GM23248 (cell line): ENCODE measurements at places on chromosomes 7 and 10. TPM values are rescaled to one million over a fixed set of nuclear protein-coding genes. Genes with fewer than 3 reads are reported as not detected.

GRCh38 chr7:36188266-36188665 lies 35.2 kb downstream of the EEPD1 start:
- no peak for DNase-seq

GRCh38 chr10:48568546-48568945 lies 36.3 kb downstream of the ARHGAP22 start:
- no peak for DNase-seq

DNA sequence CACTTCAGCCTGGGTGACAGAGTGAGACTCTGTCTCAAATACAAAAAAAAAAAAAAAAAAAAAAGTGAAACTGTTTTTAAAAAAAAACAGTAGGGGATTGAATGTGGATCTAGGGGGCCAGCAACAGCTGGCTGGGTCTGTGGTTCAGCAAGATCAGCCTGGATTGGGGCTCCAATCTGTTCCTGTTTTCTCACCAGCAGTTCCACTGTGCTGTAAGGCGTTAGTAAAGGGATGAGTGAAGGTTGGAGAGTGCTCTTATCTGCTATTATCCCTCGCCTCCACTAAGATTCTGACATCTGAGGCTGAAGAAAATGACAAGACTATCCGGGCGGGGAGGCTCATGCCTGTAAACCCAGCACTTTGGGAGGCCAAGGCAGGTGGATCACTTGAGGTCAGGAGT lies 41.6 kb upstream of the GTF2IRD1 start:
- no peak for DNase-seq

GRCh38 chr10:93580828-93581227 lies 14.4 kb downstream of the FFAR4 start:
- peak; percentile 17 for DNase-seq

DNA sequence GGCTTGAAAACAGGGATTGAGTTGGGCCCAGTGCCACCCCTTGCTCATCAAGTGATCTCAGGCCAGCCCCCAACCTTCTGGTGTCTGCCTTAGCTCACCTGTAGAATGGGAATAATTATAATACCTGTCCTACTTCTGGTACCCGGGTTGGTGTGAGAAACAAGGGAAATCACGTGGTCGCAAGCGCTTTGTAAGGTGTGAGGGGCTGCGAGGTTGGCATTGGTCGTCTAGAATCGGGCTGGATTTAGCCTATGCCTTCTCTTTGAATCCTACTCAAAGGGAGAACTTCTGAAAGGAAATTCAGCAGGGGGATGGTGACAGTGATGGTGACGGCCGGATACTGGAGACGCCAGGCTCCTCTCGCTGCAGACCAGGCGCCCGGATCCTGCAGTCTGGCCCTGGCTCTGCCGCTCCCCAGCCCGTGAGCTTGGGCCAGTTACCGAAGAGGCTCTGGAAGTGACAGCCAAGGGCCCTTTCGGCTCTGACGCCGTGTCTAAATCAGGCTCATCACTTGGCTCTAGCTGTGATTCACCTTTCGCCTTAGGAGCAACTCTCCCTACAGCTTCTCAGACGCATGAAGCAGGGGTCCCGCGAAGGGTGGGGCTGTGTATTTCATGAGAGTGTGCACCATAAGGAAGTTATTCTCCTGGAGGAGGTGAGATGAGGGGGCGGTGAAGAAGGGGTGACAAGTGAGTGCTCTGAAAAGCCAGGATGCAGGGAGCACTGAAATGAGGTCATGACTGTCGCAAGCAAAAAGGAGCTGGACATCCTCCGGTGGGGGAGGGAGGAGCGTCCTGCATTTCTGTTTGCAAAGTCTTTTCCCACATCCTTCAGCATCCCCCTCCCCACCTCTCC lies 4.0 kb upstream of the CREB5 start:
- DNase-seq: peak; percentile 87

- DNase-seq: peak; percentile 76
These were observed 31.1 kb downstream of the PCGF5 start for GRCh38 chr10:91251430-91252056.

DNA sequence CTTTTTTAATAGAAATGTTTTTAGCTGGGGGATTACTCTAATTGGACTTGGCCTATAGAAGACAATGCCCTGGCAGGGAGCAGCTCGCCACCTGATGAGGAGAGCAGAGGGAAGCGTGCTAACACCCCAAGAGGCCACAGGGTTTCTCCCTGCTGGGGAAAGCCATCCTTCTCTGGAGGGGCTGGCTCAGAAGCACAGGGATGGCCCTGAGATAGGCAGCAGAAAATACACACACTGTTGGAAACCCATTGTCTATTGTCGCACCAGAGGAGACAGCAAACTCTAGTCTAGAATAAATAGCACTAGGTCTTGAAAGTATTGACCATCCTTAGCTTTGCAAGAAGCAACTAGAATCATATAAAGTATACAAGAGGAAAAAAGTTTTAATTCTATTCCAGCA lies 5.4 kb downstream of the COBL start:
- no peak for DNase-seq

GRCh38 chr7:8702807-8703206 lies 269.4 kb downstream of the NXPH1 start:
- no peak for DNase-seq

DNA sequence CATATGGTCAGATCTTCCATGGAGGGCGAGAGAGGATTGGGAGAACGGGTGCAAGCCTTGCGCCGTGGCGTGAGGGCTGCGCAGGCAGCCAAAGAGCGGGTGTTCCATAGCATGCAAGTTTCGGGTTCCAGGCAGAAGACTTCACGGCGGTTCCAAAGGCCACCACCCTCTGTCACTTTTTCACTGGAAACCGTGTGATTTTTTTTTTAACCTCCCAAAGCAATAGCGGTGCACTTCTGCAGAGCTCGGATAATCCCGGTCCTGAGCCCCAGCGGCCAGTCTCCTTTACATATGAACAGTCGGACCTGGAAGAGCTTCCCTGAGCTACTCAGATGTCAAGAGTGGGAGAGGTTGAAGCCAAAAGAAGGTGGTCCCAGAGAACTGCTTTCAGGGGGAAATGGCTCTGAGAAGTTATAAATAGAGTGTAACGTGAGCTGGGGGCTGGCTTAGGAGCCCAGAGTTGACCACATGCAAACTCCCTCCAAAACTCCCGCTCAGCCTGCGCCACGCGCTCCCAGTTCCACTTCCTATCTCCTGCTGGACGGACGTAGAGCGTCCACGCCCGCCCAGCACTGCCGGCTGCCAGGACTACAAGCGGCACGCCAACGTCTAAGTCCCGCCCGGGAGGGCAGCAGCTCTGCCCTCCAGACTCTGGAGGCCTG lies at the start of gene MEOX2:
TSS of gene MEOX2 (minus strand) at position 389 of the 662 bp plus-strand sequence. CDS start at position 108, 281 bp downstream.
- peak; percentile 66 for DNase-seq

GRCh38 chr10:79405221-79405994 lies 40.0 kb downstream of the ZCCHC24 start:
- DNase-seq: no peak

- DNase-seq: no peak
These were observed 65.4 kb downstream of the PAX2 start for GRCh38 chr10:100810835-100811116.

GRCh38 chr7:19709249-19709578 lies 377 bp upstream of the POLR1F start:
- DNase-seq: no peak

DNA sequence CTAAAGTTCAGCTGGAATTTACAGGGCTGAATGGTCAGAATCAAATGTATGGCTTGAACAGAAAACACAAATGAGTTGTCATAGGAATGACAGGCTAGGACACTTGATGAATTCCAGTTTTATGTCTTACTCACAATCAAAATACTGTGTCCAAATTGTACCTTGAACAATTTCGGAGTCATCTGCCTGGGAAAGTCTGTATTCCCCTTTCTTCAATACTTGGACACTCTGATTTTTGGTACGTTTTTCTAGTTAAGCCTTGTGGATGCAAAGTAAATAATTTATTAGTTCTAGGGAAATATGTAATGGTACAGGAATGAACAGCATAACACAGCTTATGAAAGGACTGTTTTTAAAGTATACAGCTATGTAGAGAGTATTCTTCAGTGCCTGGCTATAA lies 100.4 kb downstream of the ITGB8 start:
- DNase-seq: no peak

- no peak for DNase-seq
These were observed 26.3 kb downstream of the CFAP70 start for GRCh38 chr10:73332379-73332778.

GRCh38 chr10:68301301-68301700 lies 30.6 kb upstream of the HNRNPH3 start:
- no peak for DNase-seq

- no peak for DNase-seq
These were observed 450.2 kb upstream of the GALNT17 start for GRCh38 chr7:70681469-70682350.

DNA sequence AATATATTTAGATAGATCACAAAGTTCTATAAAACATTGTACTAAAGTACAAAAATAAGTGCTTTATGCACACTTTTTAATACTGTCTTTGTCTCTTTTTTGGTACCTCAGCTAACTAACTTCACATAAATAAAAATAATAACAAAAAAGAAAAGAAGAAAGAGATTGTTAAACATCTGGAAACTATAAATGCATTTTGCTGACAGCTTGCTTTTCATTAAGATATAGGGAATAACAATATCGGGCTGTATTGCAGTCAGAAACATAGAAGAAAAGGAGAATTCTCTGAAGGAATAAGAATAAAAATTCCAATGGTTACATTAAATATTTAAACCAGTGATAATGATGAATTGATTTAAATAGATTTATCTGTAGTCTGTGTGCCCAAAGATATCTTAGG lies 59.9 kb downstream of the ASAH2B start:
- no peak for DNase-seq

GRCh38 chr7:1678571-1679325 lies 8.7 kb downstream of the ELFN1 start:
- DNase-seq: no peak

- peak; percentile 21 for DNase-seq
These were observed 55.7 kb upstream of the IL6 start for GRCh38 chr7:22671177-22671879.

DNA sequence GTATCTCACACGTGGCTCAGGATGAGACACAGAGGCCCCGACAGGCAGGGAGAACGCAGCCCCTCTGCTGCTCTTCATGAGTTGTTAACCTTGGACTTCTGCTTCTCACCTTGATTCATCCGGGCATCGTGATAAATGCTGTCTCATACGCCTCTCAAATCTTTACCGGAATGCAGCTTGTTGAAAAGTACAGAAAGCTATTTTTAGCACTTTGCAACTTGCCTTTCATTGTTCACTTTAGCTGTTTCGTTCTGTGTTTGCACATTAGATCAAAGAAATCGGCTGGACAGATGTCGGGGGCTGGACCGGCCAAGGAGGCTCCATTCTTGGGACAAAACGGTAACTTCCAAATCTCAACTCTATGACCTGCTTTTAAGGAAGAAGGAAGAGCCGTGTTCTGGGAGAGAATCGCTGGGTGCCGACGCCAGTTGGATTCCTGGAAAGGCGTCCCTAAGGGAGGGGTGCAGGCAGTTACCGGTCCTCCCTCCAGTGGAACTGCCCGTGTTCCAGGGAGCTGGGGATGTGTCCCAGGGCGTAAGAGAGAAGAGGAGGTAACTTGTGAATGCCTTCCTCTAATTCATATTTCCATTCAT lies 49.3 kb downstream of the PFKP start:
- DNase-seq: no peak

GRCh38 chr7:96596120-96596826 lies 113.4 kb downstream of the SEM1 start:
- peak; percentile 10 for DNase-seq

- peak; percentile 9 for DNase-seq
These were observed 496.9 kb upstream of the CELF2 start for GRCh38 chr10:10520491-10521385.

DNA sequence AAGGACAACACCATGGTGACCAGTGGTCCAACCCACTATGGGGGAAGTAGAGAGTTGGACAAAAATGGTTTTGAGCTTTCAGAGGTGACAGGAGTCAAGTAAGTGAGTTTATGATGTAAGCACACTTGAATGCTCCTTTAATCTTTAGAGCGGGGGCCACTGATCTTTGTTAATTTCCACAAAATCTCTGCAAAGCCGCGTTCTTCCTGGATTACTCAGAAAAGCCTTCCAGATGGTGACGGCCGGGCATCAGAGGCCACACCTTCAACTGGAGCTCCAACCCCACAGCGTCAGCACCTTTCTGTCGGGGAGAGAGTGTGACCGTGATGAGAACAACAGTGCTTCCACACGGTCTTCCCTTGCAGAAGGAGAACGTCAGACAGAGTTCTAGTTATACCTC lies 35.2 kb upstream of the KLF6 start:
- DNase-seq: peak; percentile 84

GRCh38 chr10:132851451-132851850 lies 65.5 kb upstream of the NKX6-2 start:
- no peak for DNase-seq

- DNase-seq: no peak
These were observed 315.0 kb downstream of the CRPPA start for GRCh38 chr7:16106300-16106699.

DNA sequence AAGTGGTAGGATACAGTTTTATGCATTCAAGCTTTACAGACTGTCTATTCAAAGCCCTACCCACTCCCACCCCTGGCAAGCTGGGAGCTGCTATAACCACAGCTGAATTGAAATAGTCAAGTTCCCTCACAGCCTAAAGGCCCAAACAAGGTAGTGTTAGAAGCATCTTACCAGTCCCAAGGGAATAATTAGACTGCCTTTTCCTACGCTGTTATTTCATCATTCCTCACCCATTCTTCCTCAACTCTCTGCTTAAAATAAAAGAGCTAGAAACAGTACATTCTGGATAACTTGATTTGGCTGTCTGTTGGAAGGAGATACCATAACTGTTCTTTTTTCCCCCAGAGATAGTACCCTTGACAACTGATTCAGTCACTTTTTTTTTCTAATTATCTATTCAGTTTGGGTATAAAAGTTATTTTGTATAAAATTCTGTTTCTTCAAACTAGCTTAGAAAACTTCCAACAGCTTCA lies 54.0 kb downstream of the RAPGEF5 start:
- DNase-seq: peak; percentile 32

DNA sequence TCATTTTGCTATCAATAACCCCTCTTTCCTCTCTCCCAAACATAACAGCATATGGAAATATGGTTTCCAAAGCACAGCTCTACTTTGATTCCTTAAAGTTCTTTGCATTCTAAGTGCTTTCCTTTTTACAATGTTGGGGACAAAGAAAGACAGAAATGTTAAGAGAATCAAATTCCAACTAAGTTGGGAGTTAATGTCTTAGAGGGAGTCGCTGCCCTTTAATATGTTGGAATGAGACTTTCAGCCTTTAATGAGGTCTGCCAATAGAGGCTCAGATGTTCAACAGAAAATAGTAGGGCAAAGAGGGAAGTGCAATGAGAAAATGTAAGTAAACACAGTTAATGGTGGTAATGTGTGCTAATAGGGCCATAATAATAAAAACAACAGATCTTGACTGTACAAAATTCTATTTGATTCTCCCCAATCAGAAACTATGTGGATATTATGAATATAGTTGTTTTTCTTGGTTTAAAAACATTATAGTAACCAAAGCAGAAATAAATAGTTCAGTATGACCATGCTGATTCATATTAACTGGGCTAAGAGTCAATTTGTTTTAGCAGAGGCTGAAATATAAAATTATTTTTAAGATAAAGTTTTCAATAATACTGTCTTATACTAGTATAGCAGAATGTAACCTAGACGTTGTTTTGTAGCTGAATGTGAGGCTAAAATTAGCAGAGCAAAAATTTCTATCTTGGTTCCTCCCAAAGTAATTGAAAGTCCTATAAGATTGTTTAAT lies 10.3 kb downstream of the HYCC1 start:
- peak; percentile 44 for DNase-seq

Gene ETV1
- total RNA-seq: 13.7 and 14.5 TPM in 2 replicates

Gene TFR2
- total RNA-seq: 0.11 and 0.51 TPM in 2 replicates

Gene IRF5
- total RNA-seq: under 0.01 and 1.6 TPM in 2 replicates

Gene VWDE
- total RNA-seq: not detected in 2 replicates

Gene ACSM6
- total RNA-seq: not detected in 2 replicates

Gene HECW1
- total RNA-seq: 4.8 and 8.7 TPM in 2 replicates

Gene HMX2
- total RNA-seq: not detected in 2 replicates

Gene TMED4
- 174 and 201 TPM in 2 replicates for total RNA-seq

Gene TMEM196
- not detected in 2 replicates for total RNA-seq

Gene GRID2IP
- not detected in 2 replicates for total RNA-seq
